Activated naive CD8-positive, alpha-beta T cell treated with anti-CD3 and anti-CD28 coated beads, Interleukin-2, amount 50 U/mL, for 24 hours (primary cell): ENCODE measurements at places on chromosomes 12 and 14.

DNA sequence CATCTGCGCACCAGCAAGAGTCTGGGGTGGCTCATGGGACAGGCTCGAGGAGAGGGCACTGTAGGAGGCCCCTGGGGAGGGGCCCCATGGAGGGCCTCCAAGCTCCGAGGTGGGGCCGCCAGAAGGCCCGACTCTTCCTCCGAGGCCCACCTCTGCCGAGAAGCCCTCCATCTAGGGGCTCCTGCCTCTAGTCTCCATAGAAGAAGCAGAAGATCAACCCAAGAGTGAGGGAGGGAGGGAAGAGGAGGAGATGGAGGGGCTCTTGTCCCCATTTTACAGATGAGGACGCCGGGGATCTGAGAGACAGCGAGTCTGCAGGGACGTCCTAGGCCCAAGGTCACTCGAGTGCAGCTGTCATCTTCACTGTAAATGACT, 41.2 kb downstream of the DIO3 start:
- H3K4me1 ChIP-seq = peaks cover 12% of the 10 kb centered on the region
- H3K36me3 ChIP-seq = peaks cover 2% of the 10 kb centered on the region
- H3K27ac ChIP-seq = no peak overlapping the region
- H3K4me3 ChIP-seq = no peak overlapping the region
- H3K27me3 ChIP-seq = peaks cover 17% of the 10 kb centered on the region

- peak; percentile 10 for DNase-seq
- H3K27ac ChIP-seq = peak overlapping the region; percentile 77
- peak overlapping the region; percentile 82 for H3K4me3 ChIP-seq
- no peaks in the 10 kb centered on the region for H3K36me3 ChIP-seq
- no peaks in the 10 kb centered on the region for H3K27me3 ChIP-seq
- H3K4me1 ChIP-seq = peaks cover 29% of the 10 kb centered on the region
Measured at GRCh38 chr12:101697930-101698799, 725 bp downstream of the CHPT1 start.

GRCh38 chr12:26465419-26466097, 270.2 kb downstream of the SSPN start:
- H3K36me3 ChIP-seq = peaks cover 20% of the 10 kb centered on the region
- no peak for DNase-seq
- no peak overlapping the region for H3K4me3 ChIP-seq
- H3K4me1 ChIP-seq = no peaks in the 10 kb centered on the region
- H3K27me3 ChIP-seq = no peaks in the 10 kb centered on the region

DNA sequence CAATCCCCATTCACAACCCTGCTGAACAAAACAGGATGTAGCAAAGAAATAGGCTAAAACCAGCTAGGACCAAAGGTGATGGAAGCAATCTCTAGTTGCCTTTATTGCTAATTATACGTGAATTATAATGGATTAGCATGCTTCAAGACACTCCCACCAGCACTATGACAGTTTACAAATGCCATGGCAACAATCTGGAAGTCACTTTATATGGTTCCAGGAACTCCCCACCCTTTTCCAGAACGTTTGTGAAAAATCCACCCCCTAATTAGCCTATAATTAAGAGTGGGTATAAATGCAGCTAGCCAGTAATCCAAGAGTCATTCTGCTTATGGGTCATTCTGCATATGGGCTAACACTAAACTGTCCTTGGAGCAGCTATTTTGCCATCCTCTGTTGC, 328.7 kb downstream of the FLRT2 start:
- H3K36me3 ChIP-seq = no peaks in the 10 kb centered on the region
- H3K27me3 ChIP-seq = no peaks in the 10 kb centered on the region
- H3K27ac ChIP-seq = no peak overlapping the region
- H3K4me3 ChIP-seq = no peak overlapping the region

DNA sequence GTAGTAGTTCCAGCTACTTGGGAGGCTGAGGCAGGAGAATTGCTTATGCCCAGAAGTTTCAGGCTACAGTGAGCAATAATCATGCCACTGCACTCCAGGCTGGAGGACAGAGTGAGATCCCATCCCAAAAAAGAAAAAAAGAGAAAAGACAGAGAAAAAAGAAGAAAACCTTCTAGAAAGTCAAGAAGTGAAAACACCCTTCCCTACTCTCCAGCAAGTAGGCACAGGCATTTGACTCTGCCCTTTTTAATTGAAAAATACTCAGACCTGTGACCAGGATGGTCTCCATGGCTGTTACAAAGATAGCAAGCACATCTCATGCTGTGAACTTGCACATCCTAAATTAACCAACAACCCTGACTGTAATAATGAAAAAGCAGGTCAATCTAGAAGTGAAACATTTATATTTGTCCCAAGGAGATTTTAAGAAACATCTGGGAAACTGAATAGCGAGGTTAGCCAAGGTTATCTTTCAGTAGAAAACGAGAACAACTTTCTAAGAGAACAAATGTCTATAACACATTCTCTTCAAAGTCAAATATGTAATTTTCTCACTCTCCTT, 2.0 kb downstream of the TMTC1 start:
- DNase-seq = no peak
- no peak overlapping the region for H3K4me3 ChIP-seq
- no peak overlapping the region for H3K27ac ChIP-seq
- peaks cover 7% of the 10 kb centered on the region for H3K4me1 ChIP-seq

GRCh38 chr12:42992826-42993225, 403.3 kb upstream of the PRICKLE1 start:
- H3K4me1 ChIP-seq = no peaks in the 10 kb centered on the region
- no peak overlapping the region for H3K27ac ChIP-seq
- H3K27me3 ChIP-seq = no peaks in the 10 kb centered on the region
- H3K4me3 ChIP-seq = no peak overlapping the region

GRCh38 chr12:122865268-122866231, 30.3 kb downstream of the HIP1R start:
- peaks cover 28% of the 10 kb centered on the region for H3K36me3 ChIP-seq
- H3K4me1 ChIP-seq = peaks cover 17% of the 10 kb centered on the region
- H3K4me3 ChIP-seq = no peak overlapping the region
- H3K27me3 ChIP-seq = peaks cover 3% of the 10 kb centered on the region
- no peak overlapping the region for H3K27ac ChIP-seq

GRCh38 chr14:38808734-38809455, 294.1 kb downstream of the SEC23A start:
- H3K4me1 ChIP-seq = no peaks in the 10 kb centered on the region
- H3K27me3 ChIP-seq = no peaks in the 10 kb centered on the region

GRCh38 chr12:124756760-124757159, 106.9 kb downstream of the SCARB1 start:
- H3K27ac ChIP-seq = no peak overlapping the region
- peaks cover 5% of the 10 kb centered on the region for H3K36me3 ChIP-seq
- DNase-seq = no peak
- peaks cover 35% of the 10 kb centered on the region for H3K4me1 ChIP-seq
- H3K4me3 ChIP-seq = no peak overlapping the region
- peaks cover 40% of the 10 kb centered on the region for H3K27me3 ChIP-seq

GRCh38 chr14:68587931-68588330, 204.9 kb downstream of the ZFP36L1 start:
- H3K4me1 ChIP-seq = peaks cover 2% of the 10 kb centered on the region
- DNase-seq = no peak
- H3K36me3 ChIP-seq = no peaks in the 10 kb centered on the region
- no peak overlapping the region for H3K27ac ChIP-seq
- H3K4me3 ChIP-seq = no peak overlapping the region

- no peaks in the 10 kb centered on the region for H3K36me3 ChIP-seq
- no peaks in the 10 kb centered on the region for H3K27me3 ChIP-seq
- H3K27ac ChIP-seq = no peak overlapping the region
- no peak for DNase-seq
Measured at GRCh38 chr12:38744041-38744440, 161.3 kb downstream of the CPNE8 start.

GRCh38 chr12:124254126-124254525, 40.8 kb upstream of the RFLNA start:
- no peak overlapping the region for H3K27ac ChIP-seq
- no peak overlapping the region for H3K4me3 ChIP-seq
- H3K27me3 ChIP-seq = peaks cover 20% of the 10 kb centered on the region
- no peaks in the 10 kb centered on the region for H3K4me1 ChIP-seq
- H3K36me3 ChIP-seq = no peaks in the 10 kb centered on the region

- no peak overlapping the region for H3K27ac ChIP-seq
- peaks cover 30% of the 10 kb centered on the region for H3K27me3 ChIP-seq
- no peak for DNase-seq
- no peaks in the 10 kb centered on the region for H3K36me3 ChIP-seq
- H3K4me3 ChIP-seq = no peak overlapping the region
- H3K4me1 ChIP-seq = no peaks in the 10 kb centered on the region
Measured at GRCh38 chr12:5898874-5899273, 46.2 kb downstream of the ANO2 start.
